ENCODE measurements at places on chromosomes 5 and 9. TPM values are rescaled to one million over a fixed set of nuclear protein-coding genes. Genes with fewer than 3 reads are reported as not detected.

The FGF10 gene
- not detected for total RNA-seq

The GARIN3 gene
- not detected for total RNA-seq

The INSL4 gene
- not detected for total RNA-seq

The ZFP62 gene
- total RNA-seq, result 14.4 TPM

The PSAT1 gene
- total RNA-seq, result 36.6 TPM

The C8G gene
- 0.76 TPM for total RNA-seq

The CDH6 gene
- total RNA-seq, result not detected

The SPINK1 gene
- not detected for total RNA-seq

All from vein endothelial cell (primary cell).